Astrocyte (in vitro differentiated cells and primary cell): ENCODE measurements at places on chromosomes 3 and 15.

- DNase-seq: no peak
- H3K4me1 ChIP-seq: peaks cover 20% of the 10 kb centered on the region
- no peak overlapping the region for H3K27ac ChIP-seq
- H3K27me3 ChIP-seq: no peaks in the 10 kb centered on the region
- no peak overlapping the region for H3K4me3 ChIP-seq
- H3K36me3 ChIP-seq: no peaks in the 10 kb centered on the region
These were observed 16.2 kb upstream of the ANKDD1A start for GRCh38 chr15:64895285-64896065.

DNA sequence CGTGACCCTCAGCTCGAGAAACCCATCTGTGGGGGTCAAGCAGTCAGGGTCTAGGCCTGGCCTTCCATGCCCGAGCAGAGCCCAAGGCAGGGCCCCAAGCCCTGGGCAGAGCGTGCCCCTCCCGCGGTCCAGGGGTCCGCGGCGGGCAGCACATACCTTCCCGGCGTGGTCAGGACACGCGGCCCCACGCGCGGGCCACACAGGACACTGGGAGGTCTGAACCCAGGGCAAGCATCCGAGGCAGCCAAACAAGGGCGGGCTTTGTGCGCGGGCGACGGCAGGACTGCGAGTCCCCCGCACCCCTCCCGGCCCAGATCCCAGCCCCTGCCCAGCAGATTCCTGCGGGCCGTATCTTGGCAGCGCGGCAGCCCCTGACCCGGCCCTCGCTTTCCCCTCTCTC, 61.6 kb upstream of the ACAN start:
- peaks cover 9% of the 10 kb centered on the region for H3K27me3 ChIP-seq
- peaks cover 10% of the 10 kb centered on the region for H3K4me1 ChIP-seq
- no peak for DNase-seq
- H3K4me3 ChIP-seq: no peak overlapping the region
- no peaks in the 10 kb centered on the region for H3K36me3 ChIP-seq
- no peak overlapping the region for H3K27ac ChIP-seq

DNA sequence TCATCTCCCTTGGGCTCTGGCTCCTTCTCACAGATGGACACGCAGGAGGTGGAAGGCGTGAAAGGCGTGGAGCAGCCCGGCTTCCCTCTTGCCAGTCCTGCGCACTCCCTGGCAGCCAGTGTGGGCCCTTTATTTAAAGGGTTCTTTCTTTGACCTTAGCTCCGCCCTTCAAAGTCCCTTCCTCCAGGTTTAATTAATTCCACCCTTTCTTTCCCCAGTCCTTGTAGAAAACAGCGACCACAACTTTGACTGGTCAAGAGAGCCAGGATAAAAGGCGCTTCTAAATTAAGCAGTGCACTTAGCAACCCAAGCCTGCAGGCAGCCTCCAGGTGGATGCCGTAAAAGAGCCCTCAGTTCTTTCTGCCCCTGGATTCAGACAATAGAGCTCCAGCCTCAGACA, at the start of gene HDC:
HDC (minus strand) TSS at position 107 of the 400 bp plus-strand sequence; CDS start at position 4, 103 bp downstream.
- H3K27me3 ChIP-seq: peaks cover 8% of the 10 kb centered on the region
- H3K27ac ChIP-seq: no peak within 1 kb of the TSS
- H3K36me3 ChIP-seq: no peaks in the 10 kb centered on the region
- H3K4me3 ChIP-seq: no peak within 1 kb of the TSS
- H3K4me1 ChIP-seq: no peaks in the 10 kb centered on the region
- DNase-seq: no peak

DNA sequence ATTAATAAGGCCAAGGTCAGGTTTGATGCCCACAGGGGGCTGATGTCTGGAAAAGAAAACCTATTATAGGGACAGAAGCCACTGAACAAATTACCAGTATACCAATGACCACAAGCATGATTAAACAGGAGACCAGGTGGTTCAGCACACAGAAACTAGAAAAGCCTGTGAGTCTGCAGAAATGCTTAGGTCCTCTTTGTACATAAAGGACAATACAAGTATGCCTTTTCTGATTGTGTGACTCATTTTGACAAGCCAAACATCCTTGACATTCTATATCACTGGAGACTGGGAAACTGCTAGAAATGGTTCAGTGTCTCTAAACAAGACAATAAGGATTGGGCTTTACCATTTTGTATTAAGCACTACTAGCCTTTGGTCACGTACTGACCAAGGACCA, 113.2 kb upstream of the MYO5C start:
- no peak overlapping the region for H3K4me3 ChIP-seq
- DNase-seq: no peak
- H3K27me3 ChIP-seq: no peaks in the 10 kb centered on the region
- H3K4me1 ChIP-seq: no peaks in the 10 kb centered on the region
- no peaks in the 10 kb centered on the region for H3K36me3 ChIP-seq
